ENCODE measurements at places on chromosomes 6 and 20.

- no peak for DNase-seq
Measured at GRCh38 chr6:158290659-158291058, 21.6 kb upstream of the TULP4 start.

DNA sequence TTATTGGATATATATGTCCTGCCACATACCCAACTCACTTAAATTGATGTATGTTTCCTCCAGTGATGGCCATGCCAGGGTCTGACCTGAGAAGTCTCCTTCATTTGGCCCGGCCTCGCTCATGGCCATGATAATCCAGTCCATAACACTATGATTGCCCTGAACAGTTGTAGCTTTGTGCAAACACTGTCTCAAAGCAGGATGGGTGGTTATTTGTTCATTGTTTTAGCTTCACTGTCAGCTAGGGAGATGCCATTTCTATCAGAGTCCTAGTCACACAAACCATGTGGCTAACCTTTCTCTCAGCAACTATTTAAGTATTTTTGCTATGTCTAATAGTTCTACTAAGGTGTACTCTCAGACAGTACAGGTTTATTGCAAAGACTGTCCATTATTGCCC, 47.6 kb upstream of the ZNF337 start:
- DNase-seq, result no peak

DNA sequence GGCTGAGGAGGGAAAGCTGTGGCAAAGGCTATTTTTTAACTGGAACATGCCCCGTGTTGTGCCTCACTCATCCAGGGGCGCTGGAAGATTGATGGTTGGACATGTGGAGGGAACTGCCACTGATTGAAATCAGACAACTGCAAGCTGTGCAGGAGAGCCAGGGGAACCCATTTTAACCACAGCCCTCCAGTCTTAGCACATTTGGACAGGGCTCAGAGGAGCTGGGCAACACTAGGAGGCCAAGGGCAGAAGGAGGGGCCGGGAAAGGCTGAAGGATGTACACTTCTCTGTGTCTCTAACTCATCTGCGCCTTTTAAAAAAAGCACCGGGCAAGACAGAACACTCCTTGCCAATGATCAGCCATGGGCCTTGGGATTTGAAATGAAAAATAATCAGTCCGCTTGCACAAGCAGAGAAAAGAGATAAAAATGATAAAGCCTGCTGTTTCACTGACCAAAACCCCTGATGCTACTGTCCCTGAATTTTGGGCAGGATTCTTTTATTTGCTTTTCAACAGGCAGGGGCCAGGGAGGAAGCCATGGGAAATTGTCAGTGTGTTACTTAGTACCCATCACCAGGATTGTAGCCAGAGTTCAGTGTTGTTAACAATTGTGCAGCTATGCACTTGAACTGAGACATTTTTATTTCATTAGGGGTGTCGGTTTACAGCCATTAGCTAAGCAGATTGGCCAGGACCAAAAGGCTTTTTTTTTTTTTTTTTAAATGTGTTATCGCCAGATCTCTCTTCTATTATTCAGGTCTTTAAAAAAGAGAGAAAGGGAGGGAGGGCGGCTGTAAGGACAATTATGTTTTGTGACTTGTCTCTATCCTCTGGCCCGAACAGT, 109.3 kb upstream of the EYA4 start:
- no peak for DNase-seq

DNA sequence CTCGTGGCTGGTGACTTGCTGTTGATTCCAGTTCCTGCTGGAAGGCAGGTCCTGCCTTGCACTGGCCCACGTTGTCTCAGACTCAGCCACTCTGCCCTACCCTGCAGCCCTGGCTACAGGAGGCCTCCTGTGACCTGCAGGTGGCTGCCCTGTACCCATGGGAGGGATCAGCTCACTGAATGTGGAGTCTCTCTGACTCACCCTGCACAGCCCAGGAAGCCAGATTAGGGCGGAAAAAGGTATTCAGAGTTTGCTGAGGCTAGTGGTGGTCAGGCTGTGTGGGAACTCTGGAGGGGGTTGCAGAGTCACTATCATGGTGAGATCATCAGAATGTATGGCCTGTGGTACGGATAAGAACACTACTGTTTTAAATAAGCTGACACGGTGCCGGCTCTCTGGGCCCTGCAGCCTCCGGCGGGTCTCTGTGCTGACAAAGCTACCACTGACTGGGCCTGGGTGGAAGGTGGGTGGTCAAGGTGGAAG, 24.7 kb upstream of the PYGB start:
- no peak for DNase-seq

GRCh38 chr20:54623991-54624569, 148.7 kb downstream of the DOK5 start:
- DNase-seq, result no peak

GRCh38 chr20:37544386-37544785, 16.7 kb upstream of the BLCAP start:
- no peak for DNase-seq

GRCh38 chr6:119171864-119172588, 93.6 kb upstream of the FAM184A start:
- DNase-seq, result no peak

DNA sequence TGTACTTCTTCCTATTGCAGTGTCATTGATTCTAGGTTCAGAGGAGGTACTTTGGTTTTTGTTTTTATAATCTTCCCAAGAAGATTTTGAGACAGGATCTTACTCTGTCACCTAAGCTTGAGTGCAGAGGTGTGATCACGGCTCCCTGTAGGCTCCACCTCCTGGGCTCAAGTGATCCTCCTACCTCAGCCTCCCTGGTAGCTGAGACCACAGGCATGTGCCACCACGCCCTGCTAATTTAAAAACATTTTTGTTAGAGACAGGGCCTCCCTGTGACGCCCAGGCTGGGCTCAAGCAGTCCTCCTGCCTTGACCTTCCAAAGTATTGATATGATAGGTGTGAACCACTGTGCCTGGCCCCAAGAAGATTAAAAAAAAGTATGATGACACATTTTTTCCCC, 3.4 kb upstream of the SLC17A5 start:
- no peak for DNase-seq

- DNase-seq, result no peak
Measured at GRCh38 chr6:51184046-51184445, 365.4 kb downstream of the TFAP2B start.

- no peak for DNase-seq
Measured at GRCh38 chr20:35008411-35009342, 53.0 kb downstream of the MYH7B start.

DNA sequence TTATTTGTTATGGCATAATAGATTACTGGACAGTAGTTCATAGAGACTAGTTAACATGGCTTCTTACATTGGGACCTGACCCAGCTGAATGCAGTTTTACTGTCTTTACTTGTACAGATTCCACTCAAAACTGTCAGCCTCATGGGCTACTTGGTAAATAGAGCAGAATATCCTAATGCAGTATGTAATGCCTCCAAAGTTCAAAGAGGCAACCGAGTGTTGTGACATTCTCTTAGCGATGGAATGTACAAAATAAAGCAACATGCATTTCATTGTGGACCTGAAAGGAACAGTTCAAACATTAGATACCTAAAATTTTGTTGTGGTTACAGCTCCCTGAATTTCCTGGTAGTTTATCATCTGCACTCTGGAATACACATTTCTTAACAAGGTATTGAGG, 29.1 kb upstream of the RGS17 start:
- DNase-seq, result no peak

DNA sequence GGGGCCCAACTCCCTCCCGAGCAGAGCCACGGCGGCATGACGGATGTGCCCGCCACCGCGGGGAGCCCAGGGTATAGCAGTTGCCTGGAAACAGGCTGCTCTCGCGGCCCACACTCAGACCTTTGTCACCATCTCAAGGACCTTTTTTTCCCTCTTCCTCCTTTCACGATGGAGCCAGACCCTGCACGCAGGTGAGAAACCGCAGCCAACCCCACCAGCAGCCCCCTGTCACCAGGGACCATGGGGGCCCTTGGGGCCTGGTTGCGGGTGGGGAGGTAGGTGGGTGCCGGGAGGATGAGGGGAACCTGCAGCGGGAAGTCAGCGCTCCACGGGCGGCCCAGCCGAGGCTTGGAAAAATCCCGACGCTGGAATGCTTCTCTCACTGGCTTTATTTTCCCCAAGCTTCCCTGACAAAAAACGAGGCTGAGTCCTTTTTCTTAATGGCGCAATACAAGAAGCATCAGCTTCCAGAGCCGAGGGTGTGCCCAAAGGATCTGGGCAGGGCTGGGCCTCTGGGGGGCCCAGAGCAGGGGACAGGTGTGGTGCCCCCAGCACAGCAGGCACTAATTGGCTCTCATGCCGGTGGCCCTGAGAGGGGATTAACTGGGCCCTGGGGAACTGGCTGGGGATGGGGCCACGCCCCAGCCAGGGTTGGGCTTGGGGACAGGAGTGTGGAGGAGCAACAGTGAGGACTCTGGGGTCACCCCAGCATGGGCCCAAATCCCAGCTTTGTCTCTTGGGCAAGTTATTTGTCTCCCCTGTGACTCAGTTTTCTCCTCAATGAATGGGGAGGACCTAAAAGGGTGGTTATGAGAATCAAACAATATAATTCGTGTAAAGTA, 23.9 kb downstream of the NOL4L start:
- DNase-seq, result no peak

GRCh38 chr6:119626884-119627619, 277.5 kb upstream of the MAN1A1 start:
- no peak for DNase-seq

- no peak for DNase-seq
Measured at GRCh38 chr6:165987483-165988301, 180.0 kb downstream of the TBXT start.

DNA sequence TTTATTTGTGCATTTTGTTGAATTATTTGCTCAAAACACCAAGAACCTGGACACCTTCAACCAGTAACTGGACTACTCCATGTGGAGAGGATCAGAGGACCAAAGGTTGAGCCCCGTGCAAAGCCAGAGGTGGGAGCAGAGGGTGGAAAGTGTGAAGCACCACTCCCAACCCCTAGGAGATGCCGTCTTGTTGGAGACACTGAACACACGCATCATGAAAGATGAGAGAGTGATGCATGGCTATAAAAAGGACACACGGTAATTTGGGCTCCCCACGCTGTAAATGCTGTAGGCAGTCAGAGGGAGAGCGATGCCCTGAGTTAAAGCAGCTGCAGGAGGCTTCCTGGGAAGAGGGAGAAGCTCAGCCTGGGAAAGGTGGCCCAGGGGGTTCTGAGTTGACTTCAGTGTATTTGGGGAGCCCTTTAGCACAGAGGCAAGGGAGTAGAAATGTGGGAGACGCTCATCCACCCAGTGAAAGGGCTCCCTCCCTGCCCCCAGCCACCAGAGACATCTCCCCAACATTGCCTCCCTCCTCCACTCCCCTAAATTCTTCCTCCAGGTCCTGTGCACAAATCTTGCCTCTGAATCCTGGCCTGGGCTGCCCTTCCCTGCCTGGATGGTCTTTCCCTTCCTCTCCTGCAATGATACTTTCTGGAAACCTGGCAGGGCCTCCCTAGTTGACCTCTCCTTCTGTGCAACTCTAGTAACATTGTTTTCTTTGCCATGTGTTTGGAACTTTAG, 55.8 kb upstream of the IYD start:
- no peak for DNase-seq

DNA sequence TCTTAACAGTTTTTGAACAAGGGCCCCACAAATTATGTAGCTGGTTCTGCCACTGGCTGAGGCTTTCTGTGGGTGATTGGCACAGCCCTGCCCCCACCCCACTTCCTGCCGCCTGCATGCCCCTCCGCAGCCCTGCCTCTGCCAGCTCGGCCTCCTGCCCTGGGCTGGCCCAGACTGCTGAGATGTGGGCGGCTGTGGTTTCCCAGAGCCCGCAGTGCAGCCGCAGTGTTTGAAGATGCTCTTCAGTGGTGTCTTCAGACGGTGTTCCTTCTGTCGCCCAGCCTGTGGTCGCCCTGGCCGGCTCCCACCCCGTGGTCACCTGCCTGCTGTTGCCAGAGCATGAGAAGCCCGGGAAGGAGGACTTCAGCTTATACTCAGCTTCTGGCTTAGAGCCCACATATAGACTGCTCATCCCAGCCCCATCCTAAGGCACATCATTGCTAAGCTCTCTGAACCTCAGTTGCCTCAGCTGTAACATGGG, 154.3 kb downstream of the VEGFA start:
- DNase-seq, result no peak

GRCh38 chr6:128421788-128422187, 98.6 kb downstream of the PTPRK start:
- DNase-seq, result no peak

- DNase-seq, result no peak
Measured at GRCh38 chr6:105733556-105734162, 330.8 kb upstream of the PREP start.

DNA sequence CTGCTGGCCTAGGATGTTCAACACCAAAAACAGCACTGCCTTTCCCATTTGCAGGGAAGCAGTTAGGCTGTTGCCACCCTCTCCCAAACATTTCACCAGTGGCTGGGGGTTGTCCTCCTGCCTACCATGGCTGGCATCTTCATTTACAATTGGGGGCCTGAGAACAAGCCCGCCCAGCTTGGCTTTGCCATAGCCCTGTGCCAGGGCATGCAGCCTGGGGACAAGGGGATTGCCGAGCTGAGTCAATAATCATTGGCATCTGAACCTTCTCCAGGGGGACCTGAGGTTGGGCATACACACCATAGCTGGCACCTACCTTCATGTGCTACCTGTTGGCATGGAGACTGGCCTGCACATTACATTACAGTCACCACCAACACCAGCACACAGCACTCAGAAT, 345.1 kb downstream of the KHDRBS2 start:
- no peak for DNase-seq

DNA sequence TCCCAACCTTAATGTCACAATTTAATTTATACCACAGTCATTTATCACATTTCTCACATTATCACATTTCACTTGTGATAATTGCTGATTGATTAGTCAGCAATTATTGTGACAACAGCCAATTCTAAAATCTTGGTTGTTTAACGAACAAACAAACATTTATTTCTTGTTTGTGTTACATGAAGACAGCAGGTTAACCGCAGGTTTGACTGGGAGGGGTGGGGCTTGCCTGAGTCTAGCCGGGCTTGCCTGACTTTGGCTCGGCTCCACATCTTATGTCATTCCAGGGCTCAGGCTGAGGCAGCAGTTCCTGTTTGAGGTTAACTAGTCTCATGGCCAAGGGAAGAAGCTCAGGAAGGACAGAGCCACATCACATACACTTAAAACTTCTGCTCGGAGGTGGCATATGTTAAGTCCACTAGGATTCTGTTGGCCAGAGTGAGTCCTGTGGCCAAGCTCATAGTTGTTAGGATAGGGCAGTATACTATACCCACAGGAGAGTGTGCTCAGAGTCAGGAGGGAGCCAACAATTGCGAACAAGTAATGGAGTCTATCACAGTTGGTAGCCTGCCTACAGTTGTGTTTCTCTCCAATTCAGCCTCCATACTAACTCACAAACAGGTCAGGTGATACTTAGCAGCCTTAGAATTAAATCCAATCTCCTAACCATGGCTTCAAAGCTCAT, 90.0 kb upstream of the IFNGR1 start:
- no peak for DNase-seq

GRCh38 chr20:5862703-5863039, 87.7 kb downstream of the TRMT6 start:
- no peak for DNase-seq

DNA sequence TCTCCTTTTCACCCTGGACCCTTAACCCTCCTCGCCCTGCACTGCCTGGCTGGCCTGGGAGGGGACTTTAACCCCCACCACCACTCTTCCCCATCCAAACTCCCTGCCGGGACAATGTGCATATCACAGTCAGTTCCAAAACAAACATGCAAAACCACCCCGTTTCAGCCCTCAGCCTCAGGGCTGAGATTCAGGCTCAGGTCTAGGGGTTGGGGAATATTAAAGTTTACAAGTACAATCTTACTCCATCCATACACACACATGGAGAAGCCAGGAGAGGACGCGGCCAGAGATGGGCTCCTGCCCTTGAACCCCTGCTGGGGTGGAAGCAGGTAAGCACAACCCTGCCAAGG, 534 bp downstream of the KIAA1755 start:
- no peak for DNase-seq

Data from activated CD8-positive, alpha-beta memory T cell treated with anti-CD3 and anti-CD28 coated beads for 1 hour (primary cell).